ENCODE measurements at places on chromosomes 1 and 21. TPM values are rescaled to one million over a fixed set of nuclear protein-coding genes. Genes with fewer than 3 reads are reported as not detected.

DNA sequence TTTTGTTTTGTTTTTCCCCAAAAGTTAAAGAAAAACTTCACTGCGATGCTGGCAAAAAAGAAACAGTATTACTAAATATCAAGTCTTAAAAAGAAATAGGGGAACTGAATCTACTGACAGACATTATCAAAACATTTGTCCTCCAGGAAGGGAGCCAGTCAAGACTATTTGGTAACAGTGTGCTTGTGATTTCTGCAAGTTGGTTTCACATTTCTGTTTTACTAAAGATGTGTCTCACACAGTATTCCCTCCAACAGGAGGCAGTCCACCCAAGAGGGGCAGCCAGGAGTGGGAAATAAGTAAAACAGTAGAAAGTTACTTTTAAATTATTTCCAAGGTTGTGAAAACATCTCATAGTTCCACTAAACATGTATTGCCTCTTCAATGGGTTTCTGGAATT, 74.4 kb upstream of the SDC3 start:
- no peak for DNase-seq

EPHB2 gene
- 3.5 TPM for total RNA-seq

FMN2 gene
- total RNA-seq: 4.3 TPM

ASCL5 gene
- total RNA-seq: not detected

DNA sequence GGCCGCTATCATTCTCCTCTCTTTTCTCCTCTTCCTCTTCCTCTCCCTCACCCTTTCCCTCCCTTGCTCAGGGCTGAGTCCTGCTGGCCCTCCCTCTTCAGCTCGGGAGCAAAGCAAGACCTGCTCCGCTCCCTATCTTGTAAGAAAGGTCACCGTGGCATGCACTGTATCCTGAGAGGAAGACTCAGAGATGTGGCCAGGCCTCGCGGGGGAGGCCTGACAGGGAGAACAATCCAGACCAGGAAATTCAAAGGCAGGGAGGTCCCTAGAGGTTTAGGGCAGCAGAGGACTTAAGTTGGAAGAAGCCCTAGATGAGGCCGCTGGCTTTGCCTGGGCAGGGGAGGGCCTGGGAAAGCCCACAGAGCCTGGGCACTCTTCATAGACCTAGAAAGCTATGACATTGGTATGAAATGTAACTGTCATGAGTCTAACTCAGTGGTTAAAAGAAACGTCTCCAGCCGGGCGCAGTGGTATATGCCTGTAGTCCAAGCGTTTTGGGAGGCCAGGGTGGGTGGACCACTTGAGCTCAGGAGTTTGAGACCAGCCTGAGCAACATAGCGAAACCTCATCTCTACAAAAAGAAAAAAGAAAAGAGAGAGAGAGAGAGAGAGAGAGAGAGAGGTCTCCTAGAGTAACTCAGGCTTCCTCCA, 14.6 kb upstream of the PTAFR start:
- no peak for DNase-seq

URB1 gene
- total RNA-seq: 48.5 TPM

AGT gene
- total RNA-seq: 2.5 TPM

GRCh38 chr1:53090227-53091147, 28.5 kb downstream of the PODN start:
- no peak for DNase-seq

PRAMEF11 gene
- total RNA-seq: not detected

DNA sequence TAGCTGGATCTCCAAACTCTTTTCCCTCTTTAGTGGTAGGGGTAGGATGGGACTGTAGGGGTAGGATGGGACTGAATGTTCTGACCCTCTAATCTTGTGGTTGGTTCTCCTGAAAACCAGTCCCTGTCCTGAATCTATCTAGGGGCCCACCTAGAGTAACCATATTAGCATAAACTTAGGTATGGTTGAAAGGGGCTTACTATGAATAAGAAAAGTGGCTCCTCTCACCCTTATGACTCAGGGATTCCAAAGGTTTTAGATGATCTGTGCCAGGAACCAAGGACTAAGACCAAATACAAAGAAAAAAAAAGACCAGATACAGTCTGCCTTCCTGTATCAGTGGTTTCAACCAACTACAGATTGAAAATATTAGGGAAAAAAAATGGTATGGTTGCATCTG, 28.9 kb downstream of the RNF2 start:
- no peak for DNase-seq

GRCh38 chr1:169144941-169145626, 38.6 kb downstream of the ATP1B1 start:
- no peak for DNase-seq

Measured in omental fat pad (tissue), 4 donors.